ENCODE measurements at places on chromosomes 1 and 21.

- DNase-seq, result no peak
Observed at GRCh38 chr1:206774093-206774492, 1.8 kb upstream of the IL10 start.

- DNase-seq, result no peak
Observed at GRCh38 chr1:1001057-1001783, 1.3 kb upstream of the HES4 start.

GRCh38 chr1:205430696-205431305 is 8.9 kb upstream of the LEMD1 start:
- peak; percentile 24 for DNase-seq

GRCh38 chr1:100624886-100625610 is 87.1 kb downstream of the GPR88 start:
- no peak for DNase-seq

DNA sequence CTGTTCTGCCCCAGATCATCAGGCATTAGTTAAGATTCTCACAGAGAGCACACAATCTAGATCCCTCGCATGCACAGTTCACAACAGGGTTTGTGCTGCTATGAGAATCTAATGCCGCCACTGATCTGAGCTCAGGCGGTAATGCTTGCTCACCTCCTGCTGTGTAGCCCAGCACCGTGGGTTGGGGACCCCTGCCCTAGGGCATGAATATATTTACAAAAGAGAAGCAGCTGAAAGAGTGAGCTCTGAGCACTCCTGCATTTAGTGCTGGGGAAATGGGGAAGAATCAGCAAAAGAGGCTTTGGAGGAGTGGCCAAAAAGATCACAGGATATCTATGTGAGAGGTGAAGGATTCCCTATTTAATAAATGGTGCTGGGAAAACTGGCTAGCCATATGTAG is 5.6 kb downstream of the CFAP57 start:
- no peak for DNase-seq

Data from NCI-H1092 treated with DMSO at 0.1 percent for 48 hours (cell line).